ENCODE measurements at places on chromosomes 3 and 15.
A peak's percentile ranks its signal among the peaks of the same experiment; 100 is the strongest.

- no peak for DNase-seq
Observed at GRCh38 chr3:41575724-41576123, 376.4 kb downstream of the CTNNB1 start.

DNA sequence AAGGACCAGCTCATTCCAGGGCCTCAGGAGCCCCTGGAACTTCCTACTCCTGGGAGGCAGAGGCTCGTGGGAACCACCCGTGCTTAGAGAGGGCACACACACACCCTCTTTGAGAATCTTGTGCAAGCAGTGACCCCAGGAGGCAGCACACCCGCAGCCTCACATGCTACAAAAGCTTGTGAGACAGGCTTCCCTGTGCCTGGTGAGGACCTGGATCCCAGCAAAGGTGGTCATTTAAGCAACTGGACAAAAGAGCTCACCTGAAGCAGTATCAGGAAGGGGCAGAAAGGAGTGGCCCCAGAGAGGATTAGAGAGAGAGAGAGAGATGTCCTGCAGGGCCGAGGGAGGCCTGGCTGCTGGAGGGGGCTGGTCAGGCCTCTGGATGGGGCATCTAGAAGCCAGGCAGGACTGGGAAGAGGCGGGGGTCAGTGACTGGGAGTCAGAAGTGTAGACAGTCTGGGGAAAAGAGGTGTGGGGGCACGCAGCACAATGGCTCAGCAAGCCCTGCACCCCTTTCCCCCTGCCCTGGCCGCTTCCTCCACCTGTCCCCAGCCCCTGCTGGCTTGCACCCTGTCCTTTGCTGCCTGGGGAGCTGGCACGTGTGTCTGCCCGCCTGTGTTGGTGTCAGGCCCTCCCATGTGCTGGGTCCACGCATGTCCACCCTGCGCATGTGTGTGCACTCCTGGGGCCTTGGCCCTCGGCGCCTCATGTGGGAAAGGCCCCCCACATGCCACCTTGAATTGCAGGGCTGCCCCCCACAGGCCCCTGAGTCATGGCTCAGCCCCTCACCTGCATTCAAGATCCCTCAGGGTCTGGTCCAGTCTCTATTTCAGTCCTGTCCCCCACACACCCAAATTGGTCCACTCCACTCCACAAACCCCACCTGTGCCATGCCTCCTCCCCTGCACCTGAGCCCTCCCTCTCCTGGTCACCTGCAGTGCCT lies 36.9 kb downstream of the TSPAN3 start:
- DNase-seq, result no peak

DNA sequence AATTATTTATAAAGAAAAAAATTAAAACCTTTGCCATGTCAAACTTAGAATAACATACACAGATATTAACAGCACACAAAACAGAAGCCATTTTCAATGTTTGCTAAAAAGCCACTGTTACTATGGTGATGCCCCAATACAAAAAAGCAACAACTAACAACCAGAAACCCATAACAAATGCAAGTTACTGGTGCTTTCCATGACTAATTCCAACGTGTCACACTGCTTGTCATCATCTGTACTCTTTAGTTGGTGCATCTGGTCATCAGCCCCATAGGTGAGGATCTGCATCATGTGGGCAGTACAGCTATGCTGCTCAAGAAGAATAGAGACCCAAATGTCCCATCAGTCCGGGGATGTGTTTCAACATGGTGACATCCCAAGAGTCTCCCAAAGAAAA lies 52.8 kb downstream of the ATP8B4 start:
- peak; percentile 11 for DNase-seq

- DNase-seq, result no peak
Observed at GRCh38 chr15:25427861-25428260, 11.0 kb downstream of the UBE3A start.

GRCh38 chr15:63332367-63333124 lies 49.1 kb downstream of the CA12 start:
- no peak for DNase-seq

DNA sequence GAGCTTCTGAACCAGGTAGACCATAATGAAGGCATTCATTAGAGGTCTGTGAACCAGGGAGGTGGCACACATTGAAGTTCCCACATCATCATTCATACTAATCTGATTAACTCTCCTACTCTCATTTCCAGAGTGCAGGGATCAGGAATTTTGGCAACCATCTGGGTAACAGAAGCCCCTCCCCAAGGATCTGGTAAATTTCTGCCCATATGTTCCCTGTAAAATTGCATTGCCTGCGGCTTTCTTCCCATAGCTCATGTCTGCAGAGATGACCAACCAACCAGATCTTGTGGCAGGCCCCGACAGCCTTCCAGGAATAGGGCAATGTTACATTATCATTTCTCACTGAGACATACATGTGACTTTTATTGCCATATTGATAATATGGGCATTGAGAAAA lies 111.4 kb upstream of the CHL1 start:
- no peak for DNase-seq

- DNase-seq, result no peak
Observed at GRCh38 chr3:40939030-40939740, 260.1 kb upstream of the CTNNB1 start.

DNA sequence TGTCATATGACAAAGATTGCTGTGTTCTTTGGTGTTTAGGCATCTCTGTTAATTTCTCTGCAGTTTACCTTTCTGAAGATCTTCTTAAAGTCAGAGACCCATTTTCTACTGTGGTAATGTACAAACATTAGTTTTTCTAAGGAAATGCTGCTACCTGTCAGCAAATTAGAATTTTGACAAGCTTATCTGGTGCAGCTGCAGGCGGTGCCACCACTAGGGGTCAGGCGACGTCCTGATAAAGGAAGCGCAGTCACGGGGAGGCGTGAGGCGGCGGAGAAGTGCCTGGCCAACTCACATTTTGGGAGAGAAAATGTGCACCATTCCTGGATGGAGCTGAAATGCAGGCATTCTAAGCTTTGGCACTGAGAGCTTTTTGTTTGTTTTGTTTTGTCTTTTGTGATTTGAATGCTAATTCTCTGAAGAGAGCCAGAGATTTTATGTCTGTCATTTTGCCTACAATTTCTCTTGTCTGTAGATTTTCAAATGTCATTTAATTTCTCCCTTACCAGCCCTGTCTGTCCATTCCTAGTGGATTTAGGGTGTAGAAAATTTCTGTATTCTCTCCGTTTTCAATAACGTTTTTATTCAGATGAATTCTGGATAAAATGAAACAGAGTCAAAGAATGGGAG lies 24.9 kb upstream of the SIAH2 start:
- peak; percentile 74 for DNase-seq

GRCh38 chr3:111939873-111940272 lies 39.0 kb upstream of the ABHD10 start:
- DNase-seq, result no peak

GRCh38 chr15:77580996-77581682 lies 51.6 kb downstream of the LINGO1 start:
- DNase-seq, result no peak

- DNase-seq, result no peak
Observed at GRCh38 chr3:57095363-57095762, 34.9 kb downstream of the SPATA12 start.

DNA sequence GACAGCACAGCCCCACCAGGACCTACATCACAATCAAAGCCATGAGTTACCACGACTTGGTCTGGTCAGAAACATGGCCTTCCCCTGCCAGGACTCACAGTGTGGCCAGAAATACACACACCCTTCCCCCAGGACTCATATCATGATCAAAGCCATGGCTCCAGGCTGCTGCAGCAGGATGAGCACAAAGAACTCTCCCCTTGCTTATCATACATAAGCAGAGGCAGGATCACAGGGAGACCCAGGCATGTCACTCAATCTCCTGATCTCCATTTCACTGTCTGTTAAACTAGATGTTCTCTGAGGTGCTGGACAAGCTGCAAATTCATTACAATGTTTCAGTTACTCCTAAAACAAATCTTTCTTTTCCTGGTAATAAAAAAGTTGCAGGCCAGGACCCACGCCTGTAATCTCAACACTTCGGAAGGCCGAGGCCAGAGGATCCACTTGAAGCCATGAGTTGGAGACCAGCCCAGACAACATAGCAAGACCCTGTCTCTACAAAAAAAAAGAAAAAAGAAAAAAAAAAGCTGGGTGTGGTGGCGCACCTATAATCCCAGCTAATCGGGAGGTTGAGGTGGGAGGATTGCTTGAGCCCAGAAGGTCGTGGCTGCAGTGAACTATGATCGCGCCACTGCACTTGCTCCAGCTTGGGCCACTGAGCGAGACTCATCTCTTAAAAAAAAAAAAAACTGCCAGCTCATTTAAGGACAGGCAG lies 1.2 kb downstream of the PFKFB4 start:
- no peak for DNase-seq

DNA sequence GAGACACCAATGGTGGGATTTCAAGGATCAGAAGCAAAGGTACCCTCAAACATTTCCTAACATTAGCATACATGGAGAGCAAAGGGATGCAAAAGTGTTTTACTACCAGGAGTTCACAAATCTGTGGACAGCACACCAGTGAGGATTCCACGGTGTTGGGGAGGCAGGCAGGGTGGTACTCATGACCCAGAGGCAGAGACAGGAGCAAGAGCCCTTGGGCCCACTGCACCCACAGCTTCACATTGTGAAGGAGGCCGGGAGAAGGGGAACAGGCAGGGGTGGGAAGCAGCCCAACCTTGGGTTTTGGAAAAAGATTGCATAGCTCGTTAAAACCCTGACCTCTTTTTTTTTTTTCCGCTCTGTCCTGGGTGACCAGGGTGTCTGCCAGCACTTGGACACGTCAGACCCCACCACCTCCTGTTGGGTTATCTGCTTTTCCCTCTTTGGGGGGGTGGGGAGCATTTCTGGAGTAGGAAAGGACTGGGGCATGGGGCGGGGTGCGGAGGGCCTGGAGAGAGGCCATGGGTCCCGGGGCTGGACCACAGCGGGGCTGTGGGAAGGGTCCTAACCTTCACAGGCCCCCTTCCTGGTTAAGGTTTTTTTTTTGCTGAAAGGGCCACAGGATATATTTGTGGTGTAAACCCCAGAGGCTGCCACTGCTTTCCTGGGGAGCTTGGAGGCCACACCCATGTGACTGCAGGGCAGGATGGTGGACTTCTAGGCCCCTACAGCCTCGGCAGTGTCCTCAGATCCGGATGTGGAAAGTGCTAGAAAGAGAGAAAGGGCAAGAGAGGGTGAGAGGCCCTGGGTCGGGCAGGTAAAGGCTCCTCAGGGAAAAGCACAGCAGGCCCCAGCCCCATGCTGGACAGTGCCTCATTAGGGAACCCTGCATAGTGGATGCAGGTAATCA lies 12.5 kb downstream of the SH2D7 start:
- DNase-seq, result no peak
